ENCODE measurements at places on chromosomes 16 and 17.

DNA sequence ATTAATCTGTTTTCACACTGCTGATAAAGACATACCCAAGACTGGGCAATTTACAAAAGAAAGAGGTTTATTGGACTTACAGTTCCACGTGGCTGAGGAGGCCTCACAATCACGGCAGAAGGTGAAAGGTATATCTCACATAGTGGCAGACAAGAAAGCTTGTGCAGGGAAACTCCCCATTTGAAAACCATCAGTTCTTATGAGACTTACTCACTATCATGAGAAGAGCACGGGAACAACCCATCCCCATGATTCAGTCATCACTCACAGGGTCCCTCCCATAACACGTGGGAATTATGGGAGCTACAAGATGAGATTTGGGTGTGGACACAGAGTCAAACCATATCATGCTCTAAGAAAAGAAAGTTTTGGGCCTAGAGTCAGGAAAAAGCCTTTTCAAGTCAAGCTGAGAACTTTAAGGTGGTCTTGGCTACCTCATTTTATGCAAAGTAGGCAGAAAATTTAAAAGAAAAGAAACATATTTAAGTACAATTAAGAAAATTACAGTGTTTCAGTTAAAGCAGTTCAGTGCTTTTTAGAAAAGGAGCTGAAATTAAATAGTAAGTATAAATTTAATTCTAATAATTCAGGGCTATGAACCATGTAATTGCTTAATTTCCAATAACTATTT lies 24.9 kb upstream of the CRYM start:
- DNase-seq = no peak

DNA sequence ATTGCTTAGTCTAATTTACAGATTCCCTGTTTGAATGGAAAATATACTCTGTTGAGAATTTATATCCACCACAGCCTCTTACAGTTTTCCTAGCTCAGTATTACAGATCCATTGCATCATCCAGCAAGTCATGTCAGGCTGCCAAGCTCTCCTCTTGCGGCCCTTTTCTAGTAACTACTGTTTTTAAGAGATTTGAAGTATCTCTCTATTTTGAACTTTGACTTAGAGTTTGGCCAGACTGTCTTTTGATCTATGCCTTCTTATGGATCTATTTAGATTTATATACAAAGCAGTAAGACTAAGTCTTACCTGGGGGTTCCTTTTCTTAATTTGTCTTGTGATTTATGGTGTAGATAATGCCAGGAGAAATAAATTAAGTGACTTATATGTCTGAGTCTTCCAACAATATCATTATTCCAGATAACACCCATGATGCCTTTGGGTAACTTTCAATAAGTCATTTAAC lies 53.1 kb upstream of the ABCC11 start:
- peak; percentile 4 for DNase-seq

DNA sequence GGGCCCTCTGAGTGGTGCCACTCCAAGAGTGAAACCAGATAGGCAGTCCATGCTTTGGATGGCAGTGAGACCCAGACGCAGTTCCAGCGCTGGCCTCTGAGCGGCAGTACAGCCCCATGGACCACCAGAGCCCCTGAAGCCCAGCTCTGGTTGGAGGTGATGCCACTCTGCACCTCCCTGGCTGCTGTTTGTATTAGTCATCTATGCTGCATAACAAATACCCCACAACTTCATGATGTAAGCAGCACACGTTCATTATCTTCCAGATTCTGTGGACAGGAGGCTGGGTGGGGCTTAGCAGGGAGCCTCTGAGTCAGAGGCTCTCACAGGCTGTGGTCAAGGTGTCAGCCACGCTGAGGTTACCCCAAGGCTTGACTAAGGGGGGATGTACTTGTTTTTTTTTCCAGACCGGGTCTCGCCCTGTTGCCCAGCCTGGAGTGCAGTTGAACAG lies 5.1 kb upstream of the NME4 start:
- peak; percentile 78 for DNase-seq

GRCh38 chr17:80913928-80914821 lies 77.5 kb upstream of the CHMP6 start:
- no peak for DNase-seq

DNA sequence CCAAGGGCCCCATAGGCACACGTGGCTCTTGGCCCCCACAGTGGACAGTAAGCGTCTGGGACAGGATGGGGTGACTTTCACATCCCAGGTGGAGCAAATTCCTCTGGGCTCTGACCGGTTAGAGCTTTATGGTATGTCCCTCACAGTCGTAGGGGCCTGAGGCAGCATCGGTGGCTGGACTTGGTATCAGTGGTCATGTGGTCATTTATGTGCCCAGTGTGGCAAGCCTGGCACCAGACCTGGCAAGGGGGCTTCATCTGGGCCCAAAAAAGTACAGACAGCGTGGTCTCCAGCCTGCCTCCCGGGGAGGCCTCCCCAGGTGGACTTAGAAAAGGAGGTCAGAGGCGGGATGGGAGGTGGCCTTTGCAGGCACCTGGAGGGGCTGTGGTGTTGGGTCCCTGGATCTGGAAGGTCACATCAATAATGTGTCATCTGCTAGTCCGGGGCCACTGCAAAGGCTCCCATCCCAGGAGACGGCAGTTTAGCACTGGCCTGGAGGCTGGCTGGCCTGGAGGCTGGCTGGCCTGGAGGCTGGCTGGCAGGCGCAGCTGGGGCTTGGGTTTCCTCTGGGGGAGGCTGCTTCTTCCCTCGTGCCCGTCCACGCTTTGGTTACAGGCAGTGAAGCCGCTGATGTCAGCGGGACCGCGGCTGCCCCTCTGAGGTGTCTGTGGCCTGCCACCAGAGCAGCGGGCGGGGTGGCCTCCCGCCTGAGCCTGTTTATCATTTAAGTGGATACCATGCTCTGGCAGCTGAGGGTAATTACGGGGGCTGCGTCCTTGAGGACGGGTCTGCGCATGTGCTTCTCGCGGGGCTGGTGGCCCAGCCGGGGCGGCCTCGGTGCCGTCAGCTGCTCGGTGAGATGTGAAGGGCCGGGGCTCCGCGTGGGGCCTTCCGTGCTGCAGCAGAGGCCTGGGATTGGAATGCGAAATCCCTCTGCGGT lies 20.7 kb upstream of the CBX4 start:
- peak; percentile 28 for DNase-seq

GRCh38 chr17:80919331-80920311 lies 72.0 kb upstream of the CHMP6 start:
- DNase-seq = peak; percentile 67

DNA sequence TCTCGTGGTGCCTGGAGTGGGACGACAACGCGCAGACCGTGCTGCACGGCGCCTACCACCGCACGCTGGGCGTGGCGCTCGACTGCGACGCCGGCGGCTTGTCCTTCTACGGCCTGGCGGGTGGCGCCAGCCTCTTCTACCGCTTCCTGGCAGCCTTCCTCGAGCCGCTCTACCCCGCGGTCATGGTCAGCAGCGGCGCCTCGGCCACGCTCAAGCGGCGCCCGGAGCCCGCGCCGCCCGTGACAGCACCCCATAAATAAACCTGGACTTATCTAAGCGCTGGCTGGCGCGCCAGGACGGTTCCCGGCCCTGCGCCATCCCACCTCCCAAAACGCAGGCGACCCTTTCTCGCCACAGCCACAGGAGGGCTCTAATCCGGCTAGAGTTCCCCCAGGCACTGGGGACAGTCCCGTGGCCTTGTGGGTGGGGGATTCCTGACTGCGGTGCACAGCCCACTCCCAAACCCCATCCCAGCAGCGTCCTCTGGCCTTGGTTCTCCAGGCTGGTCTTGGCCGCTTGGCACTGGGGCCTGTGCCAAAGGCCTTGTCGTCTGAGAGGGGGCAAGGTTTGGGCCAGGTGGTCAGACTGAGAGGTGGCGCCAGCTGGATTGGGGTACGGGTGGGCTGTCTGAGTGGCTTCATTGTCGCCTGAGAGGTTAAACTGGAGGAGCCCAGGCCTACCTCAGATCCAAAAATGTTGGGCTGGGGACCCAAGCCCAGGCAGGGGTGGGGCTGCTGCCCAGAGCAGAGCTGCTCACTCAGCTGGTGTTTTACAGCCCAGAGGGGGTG lies 10.1 kb upstream of the SLC16A5 start:
- DNase-seq = no peak

- DNase-seq = peak; percentile 74
These were observed 7.4 kb upstream of the CIAO3 start for GRCh38 chr16:747978-748746.

GRCh38 chr17:64148699-64149098 lies 18.8 kb upstream of the ERN1 start:
- DNase-seq = peak; percentile 40

DNA sequence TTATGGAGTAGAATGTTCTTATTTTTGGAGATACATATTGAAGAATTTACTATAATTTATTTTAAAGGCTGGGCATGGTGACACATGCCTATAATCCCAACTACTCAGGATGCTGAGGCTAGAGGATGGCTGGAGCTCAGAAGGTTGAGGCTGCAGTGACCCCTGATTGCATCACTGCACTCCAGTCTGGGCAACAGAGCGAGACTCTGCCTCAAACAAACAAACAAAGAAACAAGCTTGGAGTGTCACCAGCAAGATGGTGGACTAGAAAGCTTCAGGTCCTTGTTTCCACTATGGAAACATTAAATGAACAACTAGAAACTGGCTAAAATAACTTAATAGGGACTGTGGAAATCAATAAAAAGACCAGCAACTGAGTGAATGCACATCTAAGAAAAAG lies 17.9 kb upstream of the GPT2 start:
- DNase-seq = no peak

GRCh38 chr17:29005936-29006511 lies at the start of gene SEZ6:
Gene SEZ6 (minus strand): TSS chr17:29006033. CDS start chr17:29005869, 164 bp downstream.
- peak; percentile 94 for DNase-seq

GRCh38 chr17:19706791-19707727 lies 9.3 kb downstream of the SLC47A2 start:
- peak; percentile 87 for DNase-seq

DNA sequence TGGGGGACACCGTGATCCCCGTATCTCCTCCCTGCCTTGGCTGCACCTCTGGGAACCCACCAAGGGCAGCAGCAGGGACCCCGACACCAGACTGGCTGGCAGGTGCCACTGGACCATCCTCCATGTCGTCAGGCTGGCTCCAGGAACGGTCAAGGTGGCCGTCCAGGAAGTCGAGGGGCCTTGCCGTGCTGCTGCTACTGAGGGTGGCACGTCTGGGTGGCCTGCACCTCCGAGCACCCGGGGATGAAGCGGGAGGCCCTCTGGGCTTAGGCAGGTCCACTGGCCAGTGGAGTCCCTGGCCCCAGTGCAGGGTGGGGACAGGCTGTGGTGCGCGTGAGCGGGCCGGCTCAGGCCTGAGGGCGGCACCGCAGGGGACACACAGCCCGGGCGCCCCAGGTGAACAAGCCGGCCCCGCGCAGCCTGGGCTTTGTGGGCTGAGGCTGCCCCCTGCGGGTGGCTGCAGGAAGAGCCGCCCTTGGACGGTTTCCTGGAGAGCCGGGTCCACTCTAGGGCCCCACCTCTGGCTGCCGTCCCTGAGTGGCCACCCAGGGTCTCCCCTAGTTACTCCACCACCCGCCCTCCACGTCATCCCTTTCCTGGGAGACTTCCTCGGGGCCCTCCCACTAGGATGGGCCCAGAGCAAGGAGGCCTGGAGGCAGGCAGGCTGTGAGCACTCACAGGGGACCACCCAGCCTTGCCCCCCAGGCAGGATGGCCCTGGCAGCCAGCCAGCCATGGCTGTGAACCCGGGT lies 42.8 kb upstream of the ZC3H18 start:
- DNase-seq = peak; percentile 44

GRCh38 chr16:3050487-3050886 lies 4.1 kb downstream of the MMP25 start:
- no peak for DNase-seq

GRCh38 chr17:10328971-10329923 lies 43.6 kb downstream of the MYH13 start:
- no peak for DNase-seq

DNA sequence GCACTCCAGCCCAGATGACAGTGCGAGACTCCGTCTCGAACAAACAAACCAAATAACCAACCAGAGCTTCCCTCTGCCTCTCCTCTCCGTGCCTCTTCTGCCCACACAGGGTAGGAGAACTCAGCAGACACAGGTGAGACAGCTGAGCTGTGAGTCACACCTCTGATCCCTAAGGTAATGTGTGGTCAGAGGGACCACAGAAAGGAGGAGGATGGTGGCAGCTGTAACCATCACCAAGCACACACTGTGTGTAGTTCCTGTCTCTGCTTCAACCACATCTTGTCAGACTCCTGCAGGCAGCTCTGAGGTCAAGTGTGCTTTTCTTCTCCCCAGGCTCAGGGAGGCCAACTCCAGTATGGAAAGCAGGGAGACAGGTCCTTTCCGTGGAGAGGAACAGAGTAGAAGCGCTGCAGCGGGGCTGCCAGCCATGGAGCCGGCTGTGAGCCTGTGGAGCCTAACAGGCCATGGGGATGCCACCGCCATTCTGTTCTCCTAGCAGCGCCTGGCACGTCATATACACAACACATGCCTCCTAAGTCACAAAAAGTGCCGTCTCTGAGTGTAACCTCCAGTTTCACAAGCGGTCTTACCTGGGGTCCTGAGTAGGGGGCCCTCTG lies 7.1 kb downstream of the NUDT16L1 start:
- no peak for DNase-seq

- DNase-seq = peak; percentile 59
These were observed 1.1 kb downstream of the KATNB1 start for GRCh38 chr16:57736419-57737351.

GRCh38 chr17:28346746-28347246 lies 10.5 kb downstream of the POLDIP2 start:
- peak; percentile 38 for DNase-seq

GRCh38 chr16:50915120-50915519 lies 173.2 kb downstream of the CYLD start:
- DNase-seq = no peak

DNA sequence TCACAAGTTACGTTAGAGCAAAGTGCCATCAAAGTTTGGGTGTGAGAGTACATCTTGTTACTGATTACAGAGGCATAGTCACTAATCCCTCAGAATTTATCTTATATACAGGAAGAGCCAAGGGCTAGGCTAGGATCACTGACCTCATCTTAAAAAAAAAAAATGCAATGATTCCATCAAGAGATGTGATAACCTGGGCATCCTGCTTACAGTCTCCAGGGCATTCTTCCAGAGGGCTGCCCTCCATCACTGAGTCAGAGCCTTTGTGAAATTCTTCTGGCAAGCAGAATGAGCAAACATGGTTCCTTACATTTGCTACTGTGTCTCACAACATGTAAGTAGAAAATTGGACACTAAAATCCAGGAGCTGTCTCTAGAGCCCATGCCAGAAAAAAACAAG lies 410.6 kb downstream of the ZFHX3 start:
- DNase-seq = no peak

GRCh38 chr17:29376667-29377270 lies 13.4 kb upstream of the TAOK1 start:
- peak; percentile 78 for DNase-seq

- peak; percentile 44 for DNase-seq
These were observed 5.9 kb upstream of the RAB40C start for GRCh38 chr16:583815-584591.

- no peak for DNase-seq
These were observed 85.0 kb downstream of the GRIN2A start for GRCh38 chr16:10097271-10097670.

DNA sequence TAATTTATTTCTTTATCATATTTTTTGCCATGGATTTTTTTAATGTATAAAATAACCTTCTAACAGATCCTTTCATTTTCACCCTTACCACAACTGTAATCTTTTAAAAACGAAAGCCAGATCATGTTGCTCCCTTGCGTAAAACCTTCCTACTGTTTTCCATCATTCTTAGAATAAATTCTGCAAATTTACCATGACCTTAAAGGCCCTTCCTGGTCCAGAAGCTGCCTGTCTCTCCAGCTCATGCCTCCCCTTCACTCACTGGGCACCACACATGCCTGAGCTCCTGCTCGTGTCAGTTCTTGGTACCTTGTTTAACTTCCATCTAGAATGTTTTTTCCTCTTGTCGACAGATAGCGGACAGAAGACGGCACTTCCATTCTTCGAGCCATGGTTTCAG lies 245.0 kb upstream of the CDH5 start:
- DNase-seq = no peak

- no peak for DNase-seq
These were observed 25.2 kb upstream of the CAPN15 start for GRCh38 chr16:502179-502943.
